Omental fat pad (tissue), 4 donors: ENCODE measurements at places on chromosomes 7 and 10.

DNA sequence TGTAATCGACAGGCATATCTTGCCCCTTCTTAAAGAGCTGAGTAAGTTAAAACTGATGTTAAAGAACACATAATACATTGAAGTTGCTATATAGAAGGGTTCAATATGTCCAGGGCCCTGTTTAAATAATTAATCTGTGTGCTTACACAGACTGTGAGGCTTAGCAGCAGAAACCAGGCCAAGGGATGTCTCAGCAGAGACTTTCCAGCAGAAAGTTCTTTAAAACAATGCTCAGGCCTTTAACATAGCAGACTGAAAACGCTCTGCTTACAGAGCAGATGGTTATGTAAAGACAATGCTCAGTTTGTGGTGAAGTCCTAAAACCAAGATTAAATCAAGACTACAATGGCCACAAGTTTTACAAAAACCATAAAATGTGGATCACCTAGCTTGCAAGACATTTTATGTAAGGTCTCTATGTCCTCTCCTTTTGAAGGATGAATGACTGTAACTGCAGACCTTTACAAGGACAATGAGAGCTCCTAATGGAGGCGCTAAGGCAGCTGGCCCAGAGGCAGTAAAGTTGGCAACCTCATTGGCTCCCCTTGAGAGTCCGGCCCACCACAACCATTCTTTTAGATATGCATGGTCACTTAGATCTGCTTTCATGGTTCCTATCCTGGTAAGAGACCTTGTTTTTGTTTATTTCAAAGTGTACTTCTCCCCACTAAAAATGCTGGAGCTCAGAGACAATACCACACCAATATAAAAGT is 56.3 kb downstream of the FZD1 start:
- no peak for DNase-seq

- DNase-seq: no peak
Observed at GRCh38 chr7:32507414-32507813, 12.1 kb downstream of the AVL9 start.

- peak; percentile 36 for DNase-seq
Observed at GRCh38 chr10:83871187-83872081, 267.9 kb upstream of the GHITM start.

- DNase-seq: no peak
Observed at GRCh38 chr10:118505363-118505762, 90.1 kb downstream of the PRLHR start.

GRCh38 chr7:92602352-92603088 is 12.3 kb upstream of the FAM133B start:
- no peak for DNase-seq

DNA sequence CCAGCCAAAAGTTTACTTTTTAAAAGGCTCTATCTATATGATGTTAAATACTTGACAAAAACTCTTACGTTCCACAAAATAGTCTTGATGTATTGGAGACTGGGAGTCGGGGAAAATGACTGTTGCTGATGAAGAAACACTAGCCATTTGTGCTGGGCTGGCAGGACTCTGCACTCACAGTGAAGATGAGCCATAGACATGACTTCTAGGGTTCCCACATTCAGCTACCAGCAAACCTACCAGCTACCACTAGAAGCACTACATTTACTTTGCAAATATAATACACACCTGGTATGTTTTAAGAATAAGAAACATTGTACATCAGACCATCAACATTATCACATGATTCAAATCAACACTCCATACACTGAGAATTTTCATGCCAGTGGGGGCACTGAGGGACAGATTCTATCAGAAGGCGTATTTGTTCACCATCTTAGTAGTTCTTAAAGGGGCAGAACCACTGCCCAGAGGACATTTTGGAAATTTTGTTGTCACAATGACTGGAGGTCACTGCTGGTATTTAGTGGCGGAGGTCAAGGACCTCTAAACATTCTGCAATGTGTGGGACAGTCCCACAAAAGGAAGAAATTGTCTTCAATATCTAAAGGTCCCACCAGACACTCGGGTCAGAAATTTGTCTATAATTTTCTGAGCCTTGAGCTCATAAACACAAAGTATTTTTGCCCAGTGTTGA is 52.3 kb downstream of the PARD3 start:
- DNase-seq: no peak

- no peak for DNase-seq
Observed at GRCh38 chr7:128858380-128859231, 4.0 kb upstream of the ATP6V1F start.

GRCh38 chr7:99406557-99406956 is 1.8 kb downstream of the PDAP1 start:
- DNase-seq: no peak

DNA sequence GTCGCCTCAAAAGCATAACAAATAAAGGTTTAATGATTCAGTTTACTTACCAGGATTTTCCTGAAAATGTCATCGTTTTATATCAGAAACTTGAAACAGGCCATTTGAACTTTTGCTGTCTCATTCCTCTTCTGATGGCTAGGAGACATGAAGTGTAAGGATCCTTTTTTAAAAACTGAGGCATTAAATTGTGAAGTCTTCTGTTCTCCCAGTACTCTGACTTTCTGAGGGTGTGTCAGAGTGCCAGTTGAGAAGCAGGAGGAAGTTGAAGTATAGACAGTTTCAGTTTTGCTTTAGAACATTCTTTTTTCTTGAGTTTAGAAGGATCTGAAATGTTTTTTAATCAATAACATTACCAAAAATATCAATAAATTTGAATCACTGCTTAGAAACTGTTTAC is at the start of gene SAMD9L:
TSS of gene SAMD9L (minus strand) at position 242 of the 400 bp plus-strand sequence. CDS start 12,414 bp downstream, outside the sequence.
- DNase-seq: no peak

DNA sequence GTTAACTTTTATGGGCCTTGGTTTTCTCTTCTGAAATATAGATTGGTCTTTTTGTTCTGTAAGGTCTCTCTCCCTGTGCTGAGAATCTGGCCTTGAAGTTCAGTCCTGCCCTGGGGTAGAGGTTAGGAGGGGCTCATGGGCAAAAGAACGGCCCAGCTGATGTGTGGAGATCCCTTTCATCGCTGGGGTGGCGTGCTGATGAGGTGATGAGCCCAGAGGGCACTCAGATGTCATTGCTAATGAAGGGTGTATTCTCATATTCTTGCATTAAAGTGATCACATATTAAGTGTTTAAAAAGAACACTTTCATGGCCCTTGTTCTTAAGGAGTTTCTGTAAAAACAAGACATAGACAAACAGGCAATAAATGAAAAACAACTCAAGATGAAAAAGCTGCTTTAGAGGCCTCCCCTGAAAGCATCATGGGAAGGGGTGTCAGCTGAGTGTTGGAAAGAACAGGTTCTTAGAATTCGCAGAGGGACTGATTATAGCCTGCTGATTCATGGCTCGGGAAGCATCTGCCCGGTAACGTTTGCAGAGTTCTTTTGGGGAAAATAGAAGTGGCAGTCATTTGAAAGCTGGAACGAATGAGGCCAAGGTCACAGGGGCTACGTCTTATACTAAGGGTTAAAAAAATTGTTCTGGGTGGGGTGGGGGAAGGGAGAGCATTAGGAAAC is 72.5 kb upstream of the GPR158 start:
- no peak for DNase-seq

DNA sequence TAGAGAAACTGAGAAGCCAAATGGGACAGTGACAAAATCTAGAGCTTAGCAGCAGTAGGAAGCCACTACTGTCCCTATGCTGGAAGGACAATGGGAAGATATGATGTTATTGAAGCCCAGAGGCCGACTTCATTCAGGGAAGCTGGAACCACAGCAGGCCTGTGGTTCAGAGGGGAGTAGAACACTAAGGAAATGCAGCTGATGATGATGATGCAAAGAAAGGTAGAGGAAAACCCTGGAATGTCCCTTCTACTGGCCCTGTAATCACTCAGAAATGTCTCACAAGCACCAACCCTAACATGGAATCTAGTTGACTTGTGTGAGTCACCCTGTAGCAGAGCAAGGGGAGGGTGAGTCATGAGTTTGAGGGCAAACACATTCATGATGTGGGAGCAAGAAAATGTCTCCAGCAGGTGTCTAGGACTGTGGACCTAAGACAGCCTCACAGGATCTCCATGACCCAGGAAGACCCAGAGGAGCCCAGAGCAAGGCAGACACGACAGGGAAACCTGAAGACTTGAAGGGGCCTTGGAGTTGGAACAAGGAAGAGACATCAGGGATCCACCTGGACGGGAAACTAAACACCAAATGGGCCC is 37.0 kb upstream of the LRRC17 start:
- no peak for DNase-seq

- no peak for DNase-seq
Observed at GRCh38 chr7:105920766-105921165, 42.3 kb upstream of the CDHR3 start.

DNA sequence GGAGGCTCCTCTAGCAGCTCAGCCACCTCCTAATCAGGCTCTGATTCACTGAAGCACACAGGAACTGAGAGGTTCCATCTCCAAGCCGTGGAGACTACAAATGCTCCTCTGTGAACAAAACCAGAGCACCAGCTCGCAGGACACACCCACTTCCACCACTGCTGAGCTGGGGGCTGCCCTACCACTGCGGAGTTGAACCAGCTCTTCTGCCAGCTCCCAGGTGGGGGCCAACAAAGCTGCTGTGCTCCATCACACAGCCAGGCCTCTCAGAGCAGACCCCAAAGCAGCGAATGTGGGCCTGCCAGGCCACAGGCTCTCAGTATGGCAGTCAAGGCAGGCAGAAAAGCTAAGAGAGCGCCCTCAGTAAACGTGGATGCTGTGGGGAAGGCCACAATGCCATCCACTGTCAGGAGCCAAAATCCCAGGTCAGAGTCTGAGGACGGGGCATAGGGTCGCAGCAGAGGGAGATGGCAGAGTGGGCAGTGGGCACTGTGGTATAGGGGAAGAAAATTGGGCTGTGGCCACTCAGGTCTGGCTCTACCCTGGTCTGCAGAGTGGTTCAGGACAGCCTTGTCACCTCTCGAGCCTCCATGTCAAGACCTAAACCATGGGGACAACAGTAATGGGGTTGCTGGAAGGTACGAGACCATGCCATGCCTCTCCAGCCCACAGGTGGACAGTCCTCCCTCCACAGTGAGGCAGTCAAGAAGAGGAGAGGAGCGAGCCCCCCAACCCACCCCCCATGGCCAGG is 82.1 kb downstream of the GRID1 start:
- DNase-seq: no peak

DNA sequence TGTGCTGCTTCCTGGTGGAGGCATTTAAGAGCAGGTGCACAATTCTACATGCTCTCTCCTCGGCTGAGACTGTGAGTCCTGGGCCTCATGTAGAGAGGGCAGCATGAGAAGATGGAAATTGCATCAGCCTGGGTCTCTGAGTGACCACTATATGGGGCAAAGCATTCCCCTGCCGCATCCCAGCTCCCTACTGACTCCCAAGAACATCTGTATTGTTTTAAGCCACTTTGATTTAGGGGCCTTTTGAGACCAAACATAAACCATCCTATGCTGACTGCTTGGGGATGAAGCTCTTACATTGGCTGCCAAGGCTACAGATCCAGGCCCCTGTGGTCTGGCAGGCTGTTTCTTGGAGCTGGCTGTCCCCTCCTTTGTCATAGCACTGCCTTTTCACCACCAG is 101.3 kb upstream of the TBX20 start:
- DNase-seq: no peak

- DNase-seq: no peak
Observed at GRCh38 chr10:18399158-18399557, 252.2 kb downstream of the NSUN6 start.

DNA sequence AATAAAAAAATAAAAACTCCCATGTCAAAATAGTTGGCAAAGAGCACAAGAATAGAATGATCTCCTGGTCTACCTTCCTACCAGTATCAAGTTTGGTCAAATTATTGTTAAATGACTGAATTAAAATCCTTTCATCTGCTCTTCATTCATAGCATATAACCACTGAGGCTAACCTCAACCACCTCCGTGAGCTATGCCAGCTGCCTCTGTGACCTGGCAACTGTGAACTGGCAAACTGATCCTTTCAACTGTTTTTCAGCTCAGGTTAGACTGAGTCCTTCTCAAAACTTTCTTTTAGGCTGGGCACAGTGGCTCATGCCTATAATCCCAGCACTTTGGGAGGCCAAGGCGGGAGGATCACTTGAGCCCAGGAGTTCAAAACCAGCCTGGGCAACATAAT is 36.1 kb downstream of the NUDCD3 start:
- no peak for DNase-seq

DNA sequence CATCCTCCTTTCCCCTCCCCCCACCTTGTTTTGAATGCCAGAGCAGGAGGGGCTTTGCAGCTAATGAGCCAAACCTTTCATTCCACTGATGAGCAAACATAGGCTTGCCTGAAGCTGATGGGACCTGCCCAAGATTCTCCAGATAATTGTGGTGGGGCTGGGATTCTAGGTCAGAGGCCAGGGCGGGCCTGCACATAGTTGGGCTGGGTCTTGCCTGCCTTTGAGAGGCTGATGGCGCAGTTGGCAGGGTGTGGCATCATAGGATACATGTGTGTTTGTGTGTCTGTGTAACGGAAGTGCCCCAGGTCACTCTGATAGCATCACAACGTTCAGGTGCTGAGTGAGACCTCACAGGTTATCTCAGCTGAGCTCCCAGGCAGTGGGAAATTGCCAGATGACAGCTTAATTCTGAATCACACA is 22.9 kb downstream of the BTBD16 start:
- DNase-seq: no peak

DNA sequence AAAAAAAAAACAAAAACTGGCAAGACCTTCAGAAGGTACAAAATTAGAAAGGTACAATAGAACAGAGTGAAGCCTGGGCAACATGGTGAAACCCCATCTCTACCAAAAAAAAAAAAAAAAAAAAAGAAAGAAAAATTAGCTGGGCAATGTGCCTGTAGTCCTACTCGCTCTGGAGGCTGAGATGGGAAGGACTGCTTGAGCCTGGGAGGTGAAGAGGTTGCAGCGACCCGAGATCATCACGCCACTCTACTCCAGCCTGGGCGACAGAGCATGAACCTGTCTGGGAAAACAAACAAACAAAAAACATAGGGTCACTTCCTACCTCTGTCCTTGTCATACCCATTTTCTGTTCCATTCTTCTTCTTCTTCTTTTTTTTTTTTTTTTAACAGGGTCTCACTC is 45.6 kb upstream of the DLG5 start:
- DNase-seq: no peak

- no peak for DNase-seq
Observed at GRCh38 chr10:72062832-72063702, 25.3 kb downstream of the SPOCK2 start.

GRCh38 chr7:4237296-4238235 is 444.5 kb upstream of the FOXK1 start:
- DNase-seq: no peak

- no peak for DNase-seq
Observed at GRCh38 chr7:103718482-103719061, 270.9 kb downstream of the RELN start.

GRCh38 chr7:16271990-16272665 is 149.2 kb downstream of the CRPPA start:
- no peak for DNase-seq

DNA sequence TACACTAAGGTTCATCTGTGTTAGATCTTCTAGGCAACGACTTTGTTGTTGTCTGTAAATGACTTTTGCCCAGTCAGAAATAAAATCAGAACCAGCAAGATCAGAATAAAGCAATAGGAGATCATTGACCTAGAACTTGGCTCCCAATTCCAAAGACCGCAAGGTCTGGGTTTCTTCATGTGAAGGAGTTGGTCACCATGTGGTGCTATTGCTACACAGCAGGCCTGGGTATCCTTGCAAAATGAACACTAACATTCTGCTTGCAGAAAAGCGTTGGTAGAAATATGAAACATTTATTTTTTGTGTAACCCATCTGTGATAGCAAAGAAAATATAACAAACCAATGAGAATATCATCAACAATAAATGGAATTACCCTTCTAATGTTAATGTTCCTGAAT is 831.0 kb downstream of the NXPH1 start:
- DNase-seq: no peak
